ENCODE measurements at places on chromosomes 1 and 21.

DNA sequence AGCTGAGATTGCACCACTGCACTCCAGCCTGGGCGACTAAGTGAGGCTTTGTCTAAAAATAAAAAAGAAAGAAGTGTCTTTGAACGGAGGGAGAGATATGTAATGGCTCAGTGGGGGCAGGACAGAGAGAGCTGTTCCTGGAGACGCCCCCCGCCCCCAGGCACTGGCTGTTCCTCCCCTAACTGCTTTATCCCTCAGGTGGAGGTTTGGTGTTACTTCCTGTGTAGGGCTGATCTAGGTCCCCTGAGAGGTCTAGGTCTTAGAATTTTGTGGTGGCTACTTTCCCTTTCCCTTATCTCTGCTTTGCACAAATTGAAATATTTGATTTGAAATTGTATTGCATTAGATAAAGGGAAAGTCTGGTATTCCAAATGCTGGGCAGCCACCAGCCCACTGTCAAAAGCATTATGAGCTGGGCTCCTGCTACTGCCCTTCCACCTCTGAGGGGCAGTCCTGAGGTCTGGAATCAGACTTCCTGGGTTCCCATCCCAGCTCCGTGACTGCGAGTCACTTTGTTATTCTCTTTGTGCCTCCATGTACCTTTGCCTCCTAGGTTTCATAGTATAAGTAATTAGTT, 134.8 kb upstream of the KIF26B start:
- no peak for DNase-seq

DNA sequence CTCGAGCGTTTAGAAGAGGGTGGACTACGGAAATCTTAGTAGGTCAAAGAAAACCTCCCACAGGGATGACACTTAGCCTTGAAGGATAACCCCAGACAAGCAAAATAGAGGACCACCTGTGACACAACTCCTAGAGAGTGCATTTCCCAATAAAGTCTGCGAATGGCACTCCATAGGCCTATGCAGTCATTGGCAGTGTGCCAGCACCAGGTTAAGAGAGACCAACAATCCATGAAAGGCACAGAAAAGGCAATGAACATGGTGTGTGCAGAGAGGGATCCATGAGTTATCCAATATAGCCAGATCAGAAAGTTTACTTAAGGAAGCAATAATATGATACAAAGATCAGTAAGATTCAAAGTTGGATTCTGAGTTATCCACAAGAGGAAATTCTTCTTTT, 45.2 kb upstream of the FMO2 start:
- DNase-seq = no peak

GRCh38 chr1:216216305-216216704, 206.9 kb downstream of the USH2A start:
- no peak for DNase-seq

GRCh38 chr1:171909711-171910110, 68.4 kb downstream of the DNM3 start:
- no peak for DNase-seq

DNA sequence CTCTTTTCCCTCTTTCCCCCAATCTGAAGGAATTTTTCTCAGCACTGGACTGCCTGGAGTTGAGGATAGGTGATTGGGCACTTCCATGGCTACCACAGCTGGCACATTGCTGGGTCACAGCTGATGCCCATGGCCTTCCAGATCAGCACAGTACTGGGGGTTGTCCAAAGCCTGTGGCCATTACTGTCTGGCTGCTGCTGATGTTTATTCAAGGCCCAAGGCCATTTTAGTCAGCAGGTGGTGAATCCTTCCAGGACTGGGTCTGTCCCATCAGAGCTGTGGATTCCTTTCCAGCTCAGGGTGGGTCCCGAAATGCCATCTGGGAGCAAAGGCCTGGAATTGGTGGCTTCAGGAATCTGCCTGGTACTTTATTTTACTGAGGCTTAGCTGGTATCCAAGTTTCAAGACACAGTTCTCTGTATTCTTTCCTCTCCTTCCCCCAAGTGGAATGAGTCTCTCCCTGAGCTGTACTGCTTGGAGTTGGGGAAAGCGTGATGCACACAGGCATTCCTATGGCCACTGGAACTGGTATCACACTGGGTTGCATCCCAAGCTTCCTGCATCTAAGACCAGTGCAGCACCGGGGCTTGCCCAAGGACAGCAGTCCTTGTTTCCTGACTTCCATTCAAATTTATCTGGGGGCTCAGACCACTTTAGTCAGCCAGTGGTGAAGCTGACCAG, 19.1 kb downstream of the GPR88 start:
- DNase-seq = no peak

GRCh38 chr1:110690709-110691365, 16.1 kb upstream of the KCNA3 start:
- no peak for DNase-seq

- DNase-seq = no peak
Observed at GRCh38 chr1:43448955-43449707, 4.6 kb downstream of the HYI start.

GRCh38 chr1:115461526-115461925, 123.5 kb upstream of the NGF start:
- DNase-seq = no peak

GRCh38 chr1:71307451-71307850, 226.6 kb upstream of the ZRANB2 start:
- DNase-seq = no peak

DNA sequence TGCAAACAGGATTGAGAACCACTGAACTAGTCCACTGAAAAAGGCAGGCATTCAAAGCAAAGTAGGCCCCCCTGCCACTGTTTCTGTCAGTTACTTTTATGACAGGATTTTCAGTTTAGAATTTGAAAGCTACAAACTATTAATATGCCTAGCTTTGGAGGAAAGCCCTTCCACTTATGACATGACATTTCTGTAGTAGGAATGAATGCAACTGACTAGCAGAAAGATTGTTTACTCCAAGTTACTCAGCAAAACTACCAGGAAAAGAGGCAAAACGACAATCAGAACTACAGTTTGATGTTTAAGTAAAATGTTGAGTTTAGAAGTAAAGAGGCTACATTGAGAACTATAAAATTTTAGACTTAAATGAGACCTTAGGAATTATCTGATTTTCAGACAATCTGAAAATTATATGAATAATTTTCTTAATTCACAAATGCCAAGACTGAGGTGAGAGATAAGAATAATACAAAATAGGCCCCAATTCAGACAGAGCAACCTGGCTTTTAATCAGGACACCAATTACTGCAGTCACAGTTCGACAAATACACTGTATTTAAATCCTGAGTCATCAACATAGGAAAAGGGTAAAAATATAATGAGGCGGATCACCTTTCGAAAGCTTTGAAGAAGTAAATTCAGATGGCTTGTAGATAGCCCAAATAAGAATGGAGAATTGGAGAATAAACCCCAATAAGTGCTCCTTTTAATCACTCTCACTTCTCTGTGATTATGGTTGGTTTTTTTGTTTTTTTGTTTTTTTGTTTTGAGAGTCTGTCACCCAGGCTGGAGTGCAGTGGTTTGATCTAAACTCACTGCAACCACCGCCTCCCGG, 2.2 kb downstream of the PRKAB2 start:
- DNase-seq = no peak

GRCh38 chr1:232620356-232620969, 9.5 kb downstream of the SIPA1L2 start:
- DNase-seq = no peak

DNA sequence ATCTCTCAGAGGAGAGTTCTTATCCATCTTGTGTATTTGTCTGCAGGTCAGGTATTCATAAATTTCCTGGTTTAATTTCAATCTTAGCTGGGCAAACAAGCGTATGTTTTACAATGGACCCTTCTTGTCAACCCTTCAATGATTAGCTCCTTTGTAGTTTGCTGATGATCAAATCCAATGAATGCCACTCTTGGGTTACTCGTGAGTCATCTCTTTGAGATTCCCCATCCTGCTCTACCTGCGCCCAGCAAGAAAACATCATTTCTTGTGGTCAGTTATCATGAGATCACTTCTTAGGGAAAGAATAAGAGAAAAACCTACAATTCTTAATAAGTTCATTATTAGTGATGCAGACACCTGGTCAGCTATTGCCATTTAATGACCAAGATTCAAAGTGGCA, 572.3 kb upstream of the PKN2 start:
- DNase-seq = no peak

DNA sequence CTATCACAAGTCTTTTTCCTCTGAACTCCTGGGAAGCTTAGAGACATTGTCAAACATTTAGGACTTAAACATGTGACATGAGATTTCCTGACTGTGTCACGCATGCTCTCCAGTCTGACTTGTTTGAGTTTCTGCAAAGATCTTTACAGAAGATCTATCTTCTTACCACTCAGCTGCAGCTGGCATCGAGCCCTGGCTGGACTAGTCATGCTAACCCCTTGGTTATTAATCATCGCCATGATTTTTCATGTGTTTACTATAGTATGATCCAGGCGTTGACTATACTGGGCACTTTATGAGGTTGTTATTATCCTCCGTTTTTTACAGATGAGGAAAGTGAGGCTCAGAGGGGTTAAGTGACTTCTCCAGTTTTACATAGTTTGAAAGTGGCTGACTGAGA, 18.1 kb upstream of the IRF2BP2 start:
- no peak for DNase-seq

GRCh38 chr1:153643100-153643499, 9.2 kb downstream of the CHTOP start:
- no peak for DNase-seq

DNA sequence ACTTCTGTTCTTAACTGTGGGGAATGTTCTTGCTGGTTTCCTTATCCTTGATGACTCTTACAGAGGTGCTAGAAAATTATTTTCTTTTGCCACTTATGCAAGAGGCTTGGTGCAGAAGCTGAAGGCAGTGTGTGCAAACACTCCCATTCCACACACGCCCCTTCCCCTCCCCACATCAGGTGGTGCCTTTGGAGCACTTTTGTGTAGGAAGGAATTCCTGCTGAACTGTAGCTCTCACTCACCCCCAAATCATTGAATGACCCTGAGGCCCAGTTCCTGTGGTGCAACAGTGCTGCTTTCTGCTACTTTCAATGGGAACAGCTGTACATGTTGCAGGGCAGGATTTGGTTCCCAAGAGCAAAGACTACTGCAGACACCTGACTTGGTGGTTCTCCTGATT, 101.8 kb downstream of the CD247 start:
- DNase-seq = no peak

- no peak for DNase-seq
Observed at GRCh38 chr1:24513706-24514105, 11.1 kb downstream of the RCAN3 start.

GRCh38 chr21:37339552-37339939, 27.0 kb upstream of the DYRK1A start:
- DNase-seq = no peak

- no peak for DNase-seq
Observed at GRCh38 chr1:145995964-145996432, 381 bp downstream of the TXNIP start.

DNA sequence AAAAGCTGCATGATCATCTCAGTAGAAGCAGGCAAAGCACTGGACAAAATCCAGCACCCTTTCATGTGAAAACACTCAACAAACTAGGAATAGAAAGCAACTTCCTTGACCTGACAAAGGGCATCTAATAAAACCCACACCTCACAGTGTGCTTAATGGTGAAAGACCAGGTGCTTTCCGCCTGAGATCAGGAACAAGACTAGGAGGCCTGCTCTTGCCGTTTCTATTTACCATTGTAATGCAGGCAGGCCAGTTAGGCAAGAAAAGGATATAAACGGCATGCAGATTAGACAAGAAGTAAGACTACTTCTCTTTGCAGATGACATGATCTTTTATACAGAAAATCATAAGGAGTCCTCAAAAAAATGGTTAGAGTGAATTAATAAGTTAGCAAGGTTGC, 37.2 kb downstream of the SLC37A1 start:
- no peak for DNase-seq

DNA sequence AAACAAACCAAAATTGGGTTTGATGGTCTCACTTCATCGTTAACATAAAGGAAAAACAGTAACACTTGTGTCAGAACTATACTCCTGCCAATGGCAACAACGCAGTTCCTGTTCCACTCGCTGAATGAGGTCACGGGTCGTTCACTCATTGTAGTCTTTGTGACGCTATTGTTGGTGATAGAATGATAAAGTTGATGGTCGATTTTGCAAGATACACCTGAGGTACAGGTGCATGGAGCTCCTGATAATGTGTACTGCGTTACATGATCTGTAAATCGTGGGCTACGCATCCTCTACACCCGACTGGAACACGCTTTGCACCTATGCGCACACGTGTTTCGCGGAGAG, 391 bp upstream of the CENPS start:
- DNase-seq = no peak

GRCh38 chr1:239884796-239885195, 206.9 kb upstream of the FMN2 start:
- no peak for DNase-seq

- no peak for DNase-seq
Observed at GRCh38 chr1:172781513-172782140, 122.7 kb downstream of the FASLG start.

- DNase-seq = no peak
Observed at GRCh38 chr1:186418503-186418902, 42.4 kb downstream of the PDC start.
